GM23248 (cell line): ENCODE measurements at places on chromosomes 12 and 14.

DNA sequence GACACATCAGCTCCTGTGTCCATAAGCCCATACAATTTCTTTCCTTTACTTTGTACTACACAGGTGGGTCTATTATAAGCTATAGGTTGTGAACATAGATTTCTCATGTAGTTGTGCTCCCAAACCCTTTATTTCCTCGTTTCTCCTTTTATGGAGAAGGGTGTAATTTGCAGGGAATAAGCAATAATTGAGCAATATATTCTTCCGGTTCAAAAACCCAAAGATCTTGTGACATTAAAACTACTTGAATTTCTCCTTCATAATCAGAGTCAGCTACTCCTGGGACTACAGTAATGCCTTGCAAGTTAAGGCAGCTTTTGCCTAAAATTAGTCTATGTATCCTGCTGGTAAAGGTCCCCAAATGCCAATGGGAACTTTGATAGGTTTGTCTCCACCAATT lies 19.1 kb upstream of the MAPKAPK5 start:
- no peak for DNase-seq

DNA sequence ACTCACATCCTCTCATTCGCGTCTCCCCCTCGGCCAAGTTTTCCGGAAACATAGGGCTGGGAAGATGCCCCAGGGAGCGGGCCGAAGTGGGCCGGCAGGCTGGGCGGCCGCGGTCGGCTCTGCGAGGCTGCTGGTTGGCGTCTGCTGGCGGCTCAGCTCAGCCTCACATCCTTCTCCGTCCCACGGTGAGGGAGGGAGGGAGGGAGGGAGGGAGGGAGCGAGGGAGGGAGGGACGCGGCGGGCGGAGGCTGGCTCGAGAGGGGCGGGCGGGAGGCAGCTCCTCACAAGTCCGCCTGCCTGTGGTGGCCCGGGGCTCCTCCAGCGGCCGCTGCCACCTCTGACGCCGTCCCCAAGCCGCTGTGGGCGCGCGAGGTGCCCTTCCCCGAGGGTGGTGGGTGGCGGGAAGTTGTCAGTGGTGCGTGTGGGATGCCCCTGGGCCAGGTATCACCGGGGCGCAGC lies 93.8 kb downstream of the RFLNA start:
- DNase-seq, result peak; percentile 95

DNA sequence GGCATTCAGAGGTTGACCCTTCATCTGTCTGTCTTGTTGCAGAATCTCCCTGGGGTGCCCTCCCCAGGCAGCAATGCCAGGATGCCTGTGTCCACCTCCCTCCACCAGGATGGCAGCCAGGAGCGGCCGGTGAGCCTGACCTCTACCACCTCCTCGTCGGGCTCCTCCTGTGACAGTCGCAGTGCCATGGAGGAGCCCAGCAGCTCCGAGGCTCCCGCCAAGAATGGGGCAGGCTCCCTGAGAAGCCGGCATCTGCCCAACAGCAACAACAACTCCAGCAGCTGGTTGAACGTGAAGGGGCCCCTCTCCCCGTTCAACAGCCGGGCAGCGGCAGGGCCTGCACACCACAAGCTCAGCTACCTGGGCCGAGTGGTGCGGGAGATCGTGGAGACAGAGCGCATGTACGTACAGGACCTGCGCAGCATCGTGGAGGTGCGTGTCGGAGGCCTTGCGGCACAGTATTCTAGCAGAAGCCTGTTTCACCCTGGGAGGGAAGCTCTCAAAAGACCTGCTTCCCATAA lies 23.4 kb downstream of the PLEKHG3 start:
- no peak for DNase-seq

GRCh38 chr12:111287125-111287900 lies 81.6 kb downstream of the PHETA1 start:
- no peak for DNase-seq
